Kidney glomerular epithelial cell (primary cell): ENCODE measurements at places on chromosomes 13 and 19.
A peak's percentile ranks its signal among the peaks of the same experiment; 100 is the strongest.

GRCh38 chr13:100163375-100163774, 74.5 kb downstream of the PCCA start:
- no peak for DNase-seq

- DNase-seq, result no peak
Observed at GRCh38 chr19:29812080-29812880, 489 bp downstream of the CCNE1 start.

- no peak for DNase-seq
Observed at GRCh38 chr13:24629320-24629719, 50.9 kb upstream of the ATP12A start.

GRCh38 chr13:58994077-58994476, 1169.7 kb downstream of the DIAPH3 start:
- DNase-seq, result no peak

DNA sequence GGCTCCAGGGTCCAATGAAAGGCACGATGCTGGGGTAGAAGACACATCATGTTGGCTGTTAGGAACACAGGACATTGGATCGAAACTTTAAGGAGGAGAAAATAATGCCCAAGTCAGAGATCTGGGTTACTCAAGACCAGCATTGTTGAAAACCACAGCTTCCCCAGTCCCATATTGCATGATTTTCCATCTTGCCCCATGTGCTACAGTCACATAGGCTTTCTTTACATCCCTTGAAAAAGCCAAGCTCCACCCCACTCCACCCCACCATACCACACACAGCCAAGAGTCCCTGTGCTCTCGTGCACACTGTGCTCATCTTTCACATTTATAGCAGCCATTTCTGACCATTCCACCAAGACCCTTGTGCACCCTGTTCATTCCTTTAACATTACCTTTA, 636.2 kb downstream of the DIAPH3 start:
- no peak for DNase-seq

- peak; percentile 77 for DNase-seq
Observed at GRCh38 chr19:48634424-48635262, 2.5 kb downstream of the DBP start.

- DNase-seq, result no peak
Observed at GRCh38 chr13:110486061-110486715, 75.3 kb downstream of the RAB20 start.

GRCh38 chr19:1214862-1215731, 9.5 kb downstream of the STK11 start:
- no peak for DNase-seq

- DNase-seq, result peak; percentile 54
Observed at GRCh38 chr13:80276371-80277289, 64.3 kb downstream of the SPRY2 start.

- DNase-seq, result no peak
Observed at GRCh38 chr13:73740666-73741065, 393.5 kb downstream of the KLF12 start.

DNA sequence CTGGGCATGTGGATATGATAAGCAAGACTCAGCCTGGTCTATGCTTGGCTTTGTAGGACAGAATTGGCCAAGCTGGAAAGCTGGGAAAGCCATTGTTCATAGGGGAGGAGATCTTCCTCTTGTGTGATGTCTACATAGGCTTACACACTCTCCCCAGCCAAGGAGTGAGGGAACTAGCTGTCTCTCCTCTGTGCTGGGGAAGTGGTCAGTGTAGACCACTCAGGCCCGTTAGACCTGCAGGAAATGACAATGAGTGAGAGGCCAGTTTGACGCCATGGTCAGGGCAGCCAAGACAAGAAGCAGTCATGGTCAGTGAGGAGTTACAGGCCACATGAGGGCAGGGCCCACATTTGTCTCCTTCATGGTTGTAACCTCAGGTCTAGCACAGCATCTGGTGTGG, 159.1 kb upstream of the KL start:
- no peak for DNase-seq

DNA sequence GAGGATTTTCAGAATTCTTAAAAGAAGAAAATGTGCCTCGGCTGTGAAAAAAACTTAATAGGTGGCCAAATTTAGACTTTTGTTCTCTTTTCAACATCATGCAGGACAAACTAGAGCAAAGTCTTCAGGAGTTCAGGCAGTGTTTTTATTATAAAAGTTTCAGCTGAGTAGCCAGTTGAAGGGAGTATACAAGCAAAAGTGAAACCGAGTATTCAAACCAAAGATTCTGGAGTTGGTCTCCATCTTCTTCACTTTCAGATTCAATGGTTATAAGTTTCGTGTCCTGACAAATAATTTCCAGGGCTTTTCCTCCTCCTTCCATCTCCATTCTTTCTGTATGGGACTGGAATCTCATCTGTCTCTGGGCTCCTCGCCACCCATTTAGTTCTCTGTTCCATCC, 379.7 kb downstream of the GPC5 start:
- no peak for DNase-seq

DNA sequence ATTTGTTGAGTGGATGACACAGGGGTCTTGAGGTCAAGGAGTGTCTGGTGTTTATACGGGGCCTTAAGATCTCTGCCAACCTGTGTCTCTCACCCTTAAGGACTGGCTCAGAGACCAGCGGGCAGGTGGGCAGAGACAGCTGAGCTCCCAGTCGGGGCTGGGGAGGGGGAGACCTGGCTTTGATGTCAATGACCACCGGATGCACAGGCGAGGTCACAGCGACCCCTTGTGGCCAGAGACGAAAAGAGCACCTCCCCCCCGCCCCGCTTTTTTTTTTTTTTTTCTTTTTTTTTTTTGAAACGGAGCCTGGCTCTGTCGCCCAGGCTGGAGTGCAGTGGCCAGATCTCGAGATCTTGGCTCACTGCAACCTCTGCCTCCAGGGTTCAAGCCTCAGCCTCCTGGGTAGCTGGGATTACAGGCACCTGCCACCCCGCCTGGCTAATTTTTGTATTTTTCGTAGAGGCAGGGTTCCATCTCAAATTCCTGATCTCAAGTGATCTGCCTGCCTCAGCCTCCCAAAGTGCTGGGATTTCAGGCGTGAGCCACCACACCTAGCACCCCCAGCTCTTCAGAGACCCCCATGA, 12.1 kb upstream of the KLK14 start:
- DNase-seq, result no peak

- no peak for DNase-seq
Observed at GRCh38 chr19:51294211-51294976, 17.1 kb upstream of the IGLON5 start.

GRCh38 chr13:24459234-24459633, 53.3 kb downstream of the PARP4 start:
- DNase-seq, result no peak

GRCh38 chr19:57171551-57172081, 4.3 kb upstream of the DUXA start:
- no peak for DNase-seq

- no peak for DNase-seq
Observed at GRCh38 chr19:51821456-51821855, 26.5 kb downstream of the FPR3 start.

DNA sequence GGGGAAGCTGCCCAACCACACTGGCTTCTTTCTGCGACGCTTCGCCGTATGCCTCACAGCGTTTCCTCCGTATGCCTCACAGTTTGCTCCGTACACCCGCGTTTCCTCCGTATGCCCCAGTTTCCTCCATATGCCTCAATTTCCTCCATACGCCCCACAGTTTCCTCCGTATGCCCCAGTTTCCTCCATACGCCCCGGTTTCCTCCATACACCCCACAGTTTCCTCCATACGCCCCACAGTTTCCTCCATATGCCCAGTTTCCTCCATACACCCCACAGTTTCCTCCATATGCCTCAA, 22.6 kb downstream of the GAS6 start:
- no peak for DNase-seq

GRCh38 chr19:22199171-22199570, 2.4 kb upstream of the ZNF676 start:
- DNase-seq, result no peak

DNA sequence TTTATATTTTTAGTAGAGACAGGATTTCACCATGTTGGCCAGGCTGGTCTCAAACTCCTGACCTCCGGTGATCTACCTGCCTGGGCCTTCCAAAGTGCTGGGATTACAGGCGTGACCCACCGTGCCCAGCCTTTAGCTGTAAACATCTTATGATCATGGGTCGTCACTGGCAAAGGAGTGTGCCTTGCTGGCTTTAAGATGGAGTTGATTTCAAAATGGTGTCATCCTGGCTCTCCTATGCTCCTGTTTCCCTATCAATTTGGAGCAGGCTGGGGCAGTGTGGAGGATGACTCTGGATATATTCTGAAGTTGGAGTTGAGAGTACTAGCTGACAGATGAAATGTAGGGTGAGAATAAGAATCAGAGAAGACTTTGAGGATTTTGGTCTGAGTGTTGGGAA, 18.4 kb upstream of the ATP8A2 start:
- no peak for DNase-seq

- DNase-seq, result no peak
Observed at GRCh38 chr19:23823952-23824389, 65.3 kb upstream of the ZNF681 start.

DNA sequence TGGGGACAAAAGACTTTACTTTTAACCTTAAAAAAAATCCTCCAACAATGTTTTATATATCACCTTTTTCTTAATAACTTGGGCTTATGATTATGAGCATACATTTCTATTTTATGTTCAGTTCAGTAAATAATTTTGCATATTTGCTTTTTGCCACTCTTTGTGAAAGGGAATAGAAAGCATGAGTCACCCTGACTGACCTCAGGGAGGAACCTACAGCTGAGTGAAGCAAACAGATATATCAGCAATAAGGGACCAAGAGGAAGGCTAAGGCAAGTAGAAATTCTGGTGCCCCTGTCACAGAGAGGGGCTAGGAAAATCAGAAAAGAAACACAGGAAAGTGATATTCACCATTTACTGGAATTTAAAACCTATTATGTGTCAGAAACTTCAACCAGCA, 37.2 kb upstream of the SOHLH2 start:
- no peak for DNase-seq

GRCh38 chr13:51416107-51416506, 36.7 kb downstream of the INTS6 start:
- no peak for DNase-seq

DNA sequence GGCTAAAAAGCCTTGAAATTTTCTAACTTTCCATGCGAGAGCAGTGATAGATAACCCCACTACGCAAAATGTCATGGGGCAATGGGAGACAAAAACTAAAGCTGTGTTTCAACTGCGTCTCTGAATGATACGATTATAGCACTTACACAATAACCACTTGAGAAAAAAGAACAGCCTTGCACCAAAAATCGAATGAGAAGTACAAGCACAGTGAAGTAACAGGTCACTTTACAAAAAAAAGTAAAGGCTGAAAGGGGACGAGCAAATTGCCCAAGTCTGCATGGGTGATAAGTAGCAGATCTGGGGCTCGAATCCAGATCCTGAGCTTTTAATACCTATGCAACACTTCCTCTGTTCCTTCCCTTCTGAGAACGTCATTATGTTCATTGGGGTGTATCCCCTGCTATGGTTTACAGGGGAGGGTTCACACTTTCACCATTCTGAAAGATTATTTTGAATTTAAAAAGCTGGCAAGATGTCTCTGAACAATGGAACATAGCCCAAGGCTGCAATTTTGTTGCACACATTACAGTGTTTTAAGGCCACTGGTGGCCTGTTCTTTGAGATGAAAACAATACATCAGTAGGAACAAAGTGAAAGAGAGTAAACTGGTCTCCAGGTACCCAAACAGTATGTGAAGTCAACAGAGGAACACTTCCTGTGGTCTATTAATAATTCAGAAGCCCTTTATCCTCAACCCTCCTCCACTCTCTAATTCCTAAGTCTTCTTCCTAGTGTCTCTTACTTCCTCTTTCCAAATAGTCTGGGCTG, 3.2 kb downstream of the CPB2 start:
- DNase-seq, result no peak

GRCh38 chr19:13841962-13842290, 35.0 kb upstream of the NANOS3 start:
- DNase-seq, result no peak

DNA sequence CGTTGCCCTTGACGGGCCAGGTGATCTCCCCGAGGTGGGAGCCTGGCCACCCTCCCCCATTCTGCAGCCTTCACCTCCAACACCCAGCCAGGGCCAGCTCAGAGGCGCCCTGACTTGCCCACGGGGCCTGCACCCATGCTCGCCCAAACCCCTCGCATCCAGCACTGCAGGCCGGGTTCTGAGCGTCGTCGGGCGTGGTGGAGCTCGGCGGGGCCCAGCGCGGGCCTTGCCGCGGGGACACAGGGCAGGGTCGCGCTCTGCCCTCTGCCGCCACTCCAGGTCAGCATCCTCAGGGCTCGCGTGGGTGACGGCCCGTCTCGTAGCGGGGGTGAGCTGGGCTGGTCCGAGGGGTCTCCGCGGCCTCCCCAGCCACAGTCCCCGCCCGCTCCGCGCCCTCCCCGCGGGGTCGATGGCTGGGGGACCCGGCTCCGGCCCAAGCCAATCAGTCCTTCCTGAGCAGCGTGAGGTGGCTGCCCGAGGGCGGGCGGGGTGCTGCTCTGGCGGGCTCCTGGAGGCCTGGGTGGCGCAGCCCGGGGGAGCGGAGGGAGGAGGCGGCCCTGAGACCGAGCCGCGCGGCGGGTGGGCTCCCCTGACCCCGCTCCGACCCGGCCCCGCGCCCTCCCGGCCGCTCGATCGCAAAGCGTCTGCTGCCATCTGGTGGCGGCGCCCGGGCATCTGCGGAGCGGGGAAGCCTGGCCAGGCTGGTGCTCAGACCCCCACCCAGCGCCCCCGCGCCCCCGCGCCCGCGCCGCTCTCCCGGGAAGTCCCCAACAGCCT, 61.4 kb downstream of the CCNE1 start:
- DNase-seq, result no peak

DNA sequence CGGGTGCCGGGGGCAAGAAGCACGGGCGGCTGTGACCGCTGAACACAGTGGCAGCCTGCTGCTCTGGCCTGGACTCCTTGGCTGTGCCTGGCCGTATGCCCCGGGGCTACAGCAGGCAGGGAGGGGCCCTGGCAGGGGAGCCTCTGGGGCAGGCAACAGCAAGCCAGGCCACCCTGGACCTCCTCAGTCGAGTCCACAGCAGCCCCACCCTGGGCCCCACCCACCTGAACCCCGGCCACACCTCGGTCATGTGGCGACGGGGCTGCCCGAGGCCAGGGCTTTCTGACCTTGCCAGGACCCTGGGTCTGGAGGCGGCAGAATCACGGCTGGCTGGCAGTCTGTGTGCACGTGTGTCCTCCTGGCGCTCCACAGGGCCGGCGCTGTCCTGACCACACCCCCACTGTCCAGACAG, 8.7 kb downstream of the CILP2 start:
- no peak for DNase-seq

GRCh38 chr13:25678398-25678797, 306.6 kb downstream of the ATP8A2 start:
- no peak for DNase-seq

DNA sequence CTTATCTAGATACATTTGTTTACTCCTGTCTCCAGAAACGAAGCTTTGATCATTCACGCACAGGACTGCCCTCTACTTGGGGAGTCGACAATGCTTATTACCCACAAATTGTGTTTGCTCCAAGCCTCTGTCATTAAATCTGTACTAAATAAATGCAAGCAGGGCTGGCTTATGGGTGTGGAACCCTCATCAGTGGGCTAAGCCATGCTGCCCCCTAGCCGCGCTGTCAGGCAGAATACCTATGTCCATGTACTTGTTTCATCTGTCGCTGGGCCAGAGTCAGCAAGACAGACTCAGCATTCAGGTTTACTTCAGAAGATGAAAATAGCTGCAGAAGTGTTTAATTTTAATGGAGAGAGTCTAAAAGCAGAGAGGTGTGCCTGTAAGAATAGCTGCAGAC, 110.0 kb upstream of the PRR20A start:
- no peak for DNase-seq
